LNCaP clone FGC (cell line): ENCODE measurements at places on chromosomes 2 and 18.

DNA sequence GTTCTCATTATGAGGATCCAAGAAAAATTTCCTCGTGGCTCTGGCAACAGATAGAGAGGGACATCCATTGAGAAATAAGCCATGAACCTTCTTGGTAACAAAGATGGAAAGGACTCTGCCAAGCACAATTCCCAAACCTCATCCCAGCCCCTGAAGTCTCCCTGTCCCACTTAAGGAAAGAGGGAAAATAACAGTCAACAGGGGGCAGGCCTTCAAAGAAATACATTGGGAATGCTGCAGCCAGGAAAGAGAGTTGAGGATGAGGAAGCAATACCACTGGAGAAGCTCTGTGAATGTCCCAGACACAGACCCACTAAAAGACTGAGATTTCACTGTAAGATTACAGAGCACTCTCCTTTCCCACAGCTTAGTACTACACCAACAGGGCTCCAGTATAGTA is 93.2 kb downstream of the CD226 start:
- no peak for DNase-seq

GRCh38 chr2:84906108-84906899 is 848 bp downstream of the TMSB10 start:
- no peak for DNase-seq

- no peak for DNase-seq
Measured at GRCh38 chr18:22110461-22110924, 58.9 kb upstream of the GATA6 start.

- DNase-seq = no peak
Measured at GRCh38 chr2:45786030-45786835, 134.8 kb downstream of the PRKCE start.

GRCh38 chr2:158903711-158904405 is 64.6 kb upstream of the TANC1 start:
- DNase-seq = no peak

DNA sequence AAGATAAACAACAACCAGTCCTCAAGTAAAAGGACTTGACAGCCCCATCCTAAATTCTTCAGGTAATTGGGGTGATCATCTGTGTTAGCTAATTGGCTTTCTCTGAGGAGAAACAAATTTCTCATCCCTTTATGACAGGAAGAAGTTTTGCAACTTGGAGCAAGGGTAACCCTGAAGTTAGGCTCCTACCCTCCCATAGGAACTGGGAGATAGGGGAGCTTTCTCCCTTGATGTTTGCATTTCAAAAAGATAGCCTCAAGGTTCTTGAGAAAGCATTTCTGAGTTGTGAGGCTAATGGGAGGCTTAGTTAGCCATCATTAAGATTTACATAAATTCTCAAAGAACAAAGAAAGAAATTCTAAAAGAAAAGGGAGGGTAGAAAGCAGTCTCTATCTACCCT is 95.4 kb downstream of the MAP2 start:
- DNase-seq = no peak

- DNase-seq = no peak
Measured at GRCh38 chr18:48994044-48994651, 43.4 kb upstream of the SMAD7 start.

- DNase-seq = no peak
Measured at GRCh38 chr18:42606886-42607495, 508.5 kb downstream of the RIT2 start.

- DNase-seq = no peak
Measured at GRCh38 chr2:222883420-222883819, 22.6 kb downstream of the ACSL3 start.

- DNase-seq = no peak
Measured at GRCh38 chr2:105777031-105777482, 32.3 kb downstream of the NCK2 start.

DNA sequence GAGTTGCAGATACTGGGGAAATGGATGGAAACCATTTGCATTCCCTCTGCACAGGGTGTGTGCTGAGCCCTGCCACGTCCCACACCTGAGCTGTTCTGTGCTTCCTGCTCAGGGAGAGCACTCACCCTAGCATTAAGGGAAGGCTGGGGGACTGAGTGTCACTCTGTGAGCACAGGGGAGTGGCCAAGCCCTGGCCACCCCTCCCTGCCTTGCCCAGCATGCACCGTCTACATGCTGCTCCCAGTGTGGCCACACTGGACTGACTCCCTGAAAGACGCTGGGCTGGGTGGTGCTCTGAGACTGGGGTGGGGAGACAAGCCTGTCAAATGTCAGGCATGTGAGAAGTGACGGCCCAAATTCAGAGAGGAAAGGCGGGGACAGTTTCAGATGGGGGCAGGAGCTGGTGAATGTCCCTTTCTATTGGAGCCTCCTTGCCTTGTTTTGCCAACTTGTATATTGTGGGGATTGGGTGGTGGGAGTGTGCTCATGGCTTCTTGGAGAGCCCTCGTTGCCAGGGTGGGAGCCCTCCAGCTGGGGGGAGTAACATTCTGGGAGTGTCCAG is 298.4 kb upstream of the HS6ST1 start:
- no peak for DNase-seq

DNA sequence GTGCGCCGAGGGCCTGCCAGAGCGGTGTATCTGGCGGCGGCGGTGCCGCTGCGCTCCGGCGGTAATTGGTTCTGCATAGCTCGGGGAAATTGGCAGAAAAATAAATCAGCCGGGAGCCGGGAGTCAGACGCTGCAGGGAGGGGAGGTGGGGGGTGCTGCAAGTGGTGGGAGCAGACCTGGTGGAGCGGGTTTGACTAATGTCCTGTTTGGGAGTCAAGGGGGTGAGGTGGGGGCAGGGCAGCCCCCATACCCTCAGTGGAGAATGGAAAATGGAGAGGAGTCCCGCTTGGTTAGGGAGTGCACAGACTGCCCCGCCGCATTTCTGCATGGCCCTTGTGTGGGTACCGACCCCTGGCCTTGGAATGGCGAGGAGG is 107.3 kb downstream of the DYSF start:
- no peak for DNase-seq

DNA sequence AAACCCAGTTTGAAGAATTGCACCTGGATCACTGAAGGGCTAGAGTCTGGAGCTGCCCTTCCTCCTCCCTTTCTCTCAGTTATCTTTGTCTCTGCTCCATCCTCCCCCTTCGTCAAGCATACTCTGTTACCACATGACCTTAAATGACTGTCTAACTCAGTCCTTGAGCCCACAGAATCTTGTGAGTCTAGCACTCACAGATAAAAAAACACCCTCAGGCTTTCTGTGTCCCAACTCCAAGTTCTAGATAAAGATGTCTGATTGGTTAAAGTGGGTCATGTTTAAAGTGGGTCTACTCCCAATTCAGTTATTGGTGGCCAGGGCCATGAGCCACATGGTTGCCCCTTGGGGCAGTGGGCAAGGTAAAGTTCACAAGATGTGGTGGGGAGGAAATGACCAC is 53.5 kb upstream of the CYP1B1 start:
- DNase-seq = no peak

DNA sequence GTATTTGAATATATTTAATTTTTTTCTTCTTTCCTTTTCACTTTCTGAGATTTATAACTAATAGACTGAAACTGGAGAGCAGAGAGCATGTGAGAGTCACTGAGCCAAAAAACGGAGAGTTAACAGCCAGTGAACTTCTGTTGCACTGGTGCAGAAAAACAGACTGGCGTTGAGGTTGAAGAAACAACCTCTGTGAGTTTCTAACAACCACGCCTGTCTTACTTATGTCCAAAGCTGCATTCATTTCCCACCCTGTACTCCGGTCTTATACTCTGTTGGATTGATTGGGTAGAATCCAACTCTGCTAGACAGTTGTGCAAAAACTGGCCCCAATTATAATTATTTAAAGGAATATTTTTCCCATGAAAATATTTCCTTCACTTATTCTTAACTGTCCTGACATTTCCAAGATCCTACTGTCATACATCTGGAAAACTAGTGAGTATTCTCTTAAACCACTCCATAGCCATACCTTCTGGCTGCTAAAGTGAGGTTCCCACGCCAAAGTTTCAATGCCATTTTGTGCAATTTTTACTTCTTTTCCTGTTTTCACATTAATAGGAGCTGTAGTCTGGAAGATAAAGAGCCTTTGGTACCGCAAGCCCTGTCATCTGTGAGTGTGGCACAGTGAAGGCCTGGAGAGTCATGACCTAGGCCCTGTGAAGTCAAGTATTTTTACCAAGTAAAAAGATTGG is 9.4 kb downstream of the CYP1B1 start:
- no peak for DNase-seq

GRCh38 chr18:31329787-31330438 is 12.0 kb downstream of the DSG1 start:
- no peak for DNase-seq

- DNase-seq = no peak
Measured at GRCh38 chr2:55581435-55581834, 36.0 kb downstream of the PPP4R3B start.

GRCh38 chr2:189124175-189124574 is 55.4 kb downstream of the COL5A2 start:
- no peak for DNase-seq

GRCh38 chr2:226378753-226379705 is 420.6 kb downstream of the IRS1 start:
- DNase-seq = peak; percentile 73

DNA sequence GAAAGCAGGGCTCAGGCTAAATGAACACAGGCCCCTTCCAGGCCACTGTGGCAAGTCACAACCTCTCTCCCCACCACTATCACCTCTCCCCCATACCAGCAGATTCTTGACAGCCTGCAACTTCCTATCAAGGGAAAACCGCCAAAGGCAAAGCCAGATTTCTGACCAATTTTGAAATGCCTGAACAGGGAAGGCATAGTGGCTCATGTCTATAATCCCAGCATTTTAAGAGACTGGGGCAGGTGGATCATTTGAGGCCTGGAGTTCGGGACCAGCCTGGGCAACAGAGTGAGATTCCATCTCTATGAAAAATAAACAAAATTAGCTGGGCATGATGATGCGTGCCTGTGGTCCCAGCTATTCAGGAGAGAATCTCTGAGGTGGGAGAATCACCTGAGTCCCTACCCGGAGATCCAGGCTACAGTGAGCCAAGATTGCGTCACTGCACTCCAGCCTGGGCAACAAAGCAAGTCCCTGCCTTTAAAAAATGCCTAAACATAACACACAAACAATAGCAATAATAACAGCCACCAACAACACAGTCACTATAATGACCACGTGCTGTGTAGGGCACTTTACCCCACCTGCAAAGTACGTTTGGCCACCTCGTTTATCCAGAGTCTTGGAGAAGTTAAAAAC is 75.5 kb upstream of the GLI2 start:
- DNase-seq = no peak

GRCh38 chr2:674321-674985 is 2.8 kb downstream of the TMEM18 start:
- no peak for DNase-seq

- no peak for DNase-seq
Measured at GRCh38 chr2:102992607-102993006, 230.8 kb downstream of the TMEM182 start.

DNA sequence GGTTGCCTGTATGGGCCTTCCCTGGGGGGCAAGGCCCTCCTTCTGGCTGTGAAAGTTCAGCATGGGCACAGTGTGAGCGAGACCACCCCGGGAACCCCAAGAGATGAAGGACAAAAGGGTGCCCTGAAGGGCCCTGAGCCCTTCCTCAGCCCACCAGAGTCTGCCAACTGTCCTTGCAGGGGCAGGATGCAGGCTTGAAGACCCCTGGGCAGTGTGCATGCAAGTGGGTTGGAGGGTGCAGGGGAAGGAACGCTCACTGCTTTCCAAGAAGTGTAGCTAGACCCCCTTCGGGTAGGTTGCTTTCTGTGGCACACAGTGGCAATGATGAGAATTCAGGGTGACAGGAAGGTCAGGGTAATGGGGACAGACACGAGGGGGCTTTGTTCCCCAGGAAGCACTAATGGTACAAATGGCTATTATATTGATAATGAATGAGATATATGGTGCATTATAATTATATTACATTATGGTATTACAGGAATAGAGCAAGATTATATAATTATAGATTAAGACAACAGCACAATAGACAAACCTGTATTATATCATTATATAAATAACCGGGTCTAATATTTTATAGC is 228.7 kb downstream of the ATAD2B start:
- DNase-seq = no peak

DNA sequence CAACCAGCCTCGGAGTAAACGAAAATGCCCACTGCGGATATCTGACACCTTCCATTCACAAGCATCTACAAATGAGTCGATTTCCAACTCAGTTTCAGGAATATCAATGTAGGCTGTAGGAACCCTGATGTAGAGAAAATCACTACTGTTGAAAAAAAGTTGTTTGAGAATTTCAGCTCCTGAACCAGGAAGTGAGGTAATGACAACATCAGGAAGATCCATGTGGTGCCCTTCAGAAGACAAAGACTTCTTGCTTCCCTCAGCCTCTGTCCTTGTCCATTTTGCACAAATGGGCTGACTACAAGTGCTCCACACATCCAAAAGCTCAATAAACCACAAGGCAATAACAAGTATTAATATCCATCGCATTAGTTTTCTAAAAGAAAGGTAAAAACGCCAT is 4.7 kb downstream of the DSEL start:
- no peak for DNase-seq

- peak; percentile 38 for DNase-seq
Measured at GRCh38 chr2:776487-776886, 99.3 kb upstream of the TMEM18 start.

DNA sequence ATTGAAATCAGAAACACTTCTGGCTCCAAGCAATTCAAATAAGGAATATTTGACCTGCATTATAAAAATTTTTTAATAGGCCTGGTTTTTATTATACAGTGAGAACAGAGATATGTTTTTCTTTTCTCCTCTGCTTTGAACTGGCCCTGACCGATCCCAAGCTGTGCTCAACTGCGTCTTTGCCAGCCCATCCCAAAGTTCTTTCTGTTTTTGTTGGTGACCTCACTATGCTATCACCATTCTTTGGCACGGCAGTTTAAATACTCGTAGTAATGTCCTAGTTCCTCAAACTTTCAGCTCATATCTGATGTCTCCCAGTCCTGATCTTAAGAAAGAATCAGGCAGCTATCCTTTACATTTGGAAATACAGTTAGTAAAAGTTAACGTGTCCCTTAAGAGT is 42.3 kb upstream of the NETO1 start:
- no peak for DNase-seq

DNA sequence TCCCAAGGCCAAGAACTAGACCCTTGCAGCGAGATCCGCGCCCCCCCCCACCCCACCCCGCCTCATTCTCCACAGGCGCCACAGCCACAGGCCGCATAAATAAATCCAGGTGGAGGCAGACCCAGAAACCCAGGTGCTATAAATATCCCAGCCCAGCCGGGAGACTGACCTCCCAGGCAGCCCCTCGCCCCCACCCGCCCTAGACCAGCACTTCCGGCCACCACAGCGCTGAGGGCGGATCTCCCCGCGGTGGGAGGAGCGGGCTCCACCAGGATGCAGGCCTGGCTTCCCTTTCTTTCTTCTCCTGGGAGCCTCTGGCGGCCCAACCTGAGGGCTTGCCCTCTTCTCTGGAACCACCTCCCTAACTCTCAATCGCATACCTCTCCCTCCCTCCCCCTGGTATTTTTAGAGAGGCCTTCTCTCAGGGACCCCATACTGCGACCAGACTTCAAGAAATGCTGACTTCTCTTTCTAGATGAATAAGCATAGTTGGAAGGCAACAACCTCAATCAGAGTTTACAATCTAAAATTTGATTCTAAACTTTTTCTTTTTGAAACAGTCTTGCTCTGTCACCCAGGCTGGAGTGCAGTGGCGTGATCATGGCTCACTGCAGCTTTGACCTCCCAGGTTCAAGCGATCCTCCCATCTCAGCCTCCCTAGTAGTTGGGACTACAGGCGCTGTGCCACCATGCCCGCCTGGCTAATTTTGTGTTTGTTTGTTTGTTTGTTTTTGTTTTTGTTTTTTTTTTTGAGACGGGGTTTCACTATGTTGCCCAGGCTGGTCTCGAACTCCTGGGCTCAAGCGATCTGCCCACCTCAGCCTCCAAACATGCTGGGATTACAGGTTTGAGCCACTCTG is 55.0 kb downstream of the PKDCC start:
- no peak for DNase-seq

GRCh38 chr2:198662905-198663304 is 794.8 kb downstream of the SATB2 start:
- no peak for DNase-seq
